Naive B cell (primary cell): ENCODE measurements at places on chromosomes 13 and 19.

DNA sequence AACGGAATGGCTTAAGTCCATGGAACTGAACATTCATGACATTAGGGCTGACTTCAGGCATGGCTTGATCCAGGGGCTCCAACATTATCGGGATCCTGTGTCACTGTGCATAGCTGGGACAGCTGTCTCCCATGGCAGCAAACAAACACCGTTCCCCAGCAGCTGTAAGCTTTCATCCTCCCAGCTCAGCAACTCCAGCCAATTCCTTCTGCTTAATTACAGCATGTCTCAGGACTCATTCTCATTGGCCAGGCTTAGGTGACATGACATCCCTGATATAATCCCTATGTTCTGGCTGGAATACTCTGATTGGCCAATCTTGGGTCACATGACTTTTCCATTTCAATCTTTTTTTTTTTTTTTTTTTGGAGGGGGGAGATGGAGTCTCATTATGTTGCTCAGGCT, 10.9 kb upstream of the TLE5 start:
- DNase-seq = no peak

GRCh38 chr19:11942843-11943108, 17.9 kb downstream of the ZNF700 start:
- no peak for DNase-seq

DNA sequence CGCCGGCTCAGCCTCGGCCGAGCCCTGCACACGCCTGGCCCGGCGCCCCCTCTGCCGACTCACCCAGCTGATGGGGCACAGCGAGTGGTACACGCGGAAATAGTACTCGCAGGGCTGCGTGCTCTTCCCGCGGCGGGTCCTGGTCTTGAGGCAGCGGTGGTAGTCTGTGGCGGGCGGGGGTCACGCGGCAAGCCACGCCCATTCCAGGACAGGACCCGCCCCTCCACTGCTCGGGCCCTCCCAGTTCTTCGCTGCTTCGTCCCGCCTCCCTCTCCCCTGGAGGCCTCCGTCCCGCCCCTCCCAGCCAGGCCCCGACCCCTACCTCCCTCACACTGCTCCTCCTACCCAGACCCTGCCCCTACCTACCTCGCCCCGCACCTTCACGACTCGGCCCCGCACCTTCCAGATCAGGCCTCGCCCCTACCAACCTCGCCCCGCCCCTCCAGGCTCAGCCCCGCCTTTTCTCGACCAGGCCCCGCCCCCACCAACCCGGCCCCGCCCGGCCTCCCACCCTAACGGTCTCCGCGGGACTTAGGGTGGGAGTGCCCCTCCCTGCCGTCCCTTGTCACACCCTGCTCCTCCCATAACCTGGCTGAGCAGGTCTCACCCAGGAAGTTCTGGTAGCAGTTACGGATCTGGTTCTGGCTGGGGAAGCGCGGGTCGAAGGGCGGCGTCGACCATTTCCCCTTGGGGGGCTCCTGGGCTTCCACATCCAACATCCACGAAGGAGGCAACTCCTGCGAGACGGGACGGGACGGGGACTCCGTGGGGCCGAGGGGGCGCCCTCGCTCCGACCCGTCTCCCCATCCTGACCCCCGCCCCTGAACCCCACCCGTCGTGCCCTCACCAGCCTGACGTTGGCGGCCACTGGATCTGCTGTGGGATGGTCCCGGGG, 469 bp downstream of the COX6B2 start:
- peak; percentile 51 for DNase-seq

DNA sequence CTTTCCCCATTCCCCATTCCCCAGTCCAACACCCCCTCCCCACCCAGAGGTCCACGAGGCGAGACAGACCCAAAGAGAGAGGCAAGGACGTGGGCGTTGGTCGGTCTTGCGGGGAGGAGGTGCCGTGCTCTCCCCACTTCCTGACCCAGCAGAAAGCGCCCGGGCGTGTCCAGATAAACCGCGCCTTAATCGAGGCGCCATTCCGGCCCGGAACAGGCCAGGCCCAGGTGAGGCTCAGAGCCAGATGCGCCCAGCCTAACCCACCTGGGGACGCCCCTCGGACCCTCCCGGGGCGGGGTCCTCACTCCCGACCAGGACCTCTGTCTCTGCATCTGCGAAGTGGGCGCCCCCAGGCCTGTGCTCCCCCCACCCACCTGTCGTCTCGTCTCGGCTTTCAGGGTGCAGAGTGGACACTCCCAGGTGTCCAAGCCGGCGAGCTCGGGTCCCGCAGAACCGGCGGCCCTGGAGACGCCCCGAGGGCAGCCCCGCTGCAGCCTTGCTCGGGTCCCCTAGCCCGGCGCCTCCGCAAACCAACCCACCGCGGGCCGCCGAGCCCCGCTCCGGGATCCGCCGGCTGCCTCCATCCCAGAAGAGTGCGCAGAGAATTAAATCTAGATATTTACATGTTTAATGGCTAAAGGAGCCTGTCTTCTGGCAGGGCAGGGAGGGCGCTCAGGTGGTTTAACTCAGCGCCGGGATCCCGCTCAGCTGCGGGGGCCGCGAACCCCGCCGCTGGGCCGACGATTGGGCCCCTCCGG, 5.0 kb upstream of the ONECUT3 start:
- DNase-seq = peak; percentile 44

DNA sequence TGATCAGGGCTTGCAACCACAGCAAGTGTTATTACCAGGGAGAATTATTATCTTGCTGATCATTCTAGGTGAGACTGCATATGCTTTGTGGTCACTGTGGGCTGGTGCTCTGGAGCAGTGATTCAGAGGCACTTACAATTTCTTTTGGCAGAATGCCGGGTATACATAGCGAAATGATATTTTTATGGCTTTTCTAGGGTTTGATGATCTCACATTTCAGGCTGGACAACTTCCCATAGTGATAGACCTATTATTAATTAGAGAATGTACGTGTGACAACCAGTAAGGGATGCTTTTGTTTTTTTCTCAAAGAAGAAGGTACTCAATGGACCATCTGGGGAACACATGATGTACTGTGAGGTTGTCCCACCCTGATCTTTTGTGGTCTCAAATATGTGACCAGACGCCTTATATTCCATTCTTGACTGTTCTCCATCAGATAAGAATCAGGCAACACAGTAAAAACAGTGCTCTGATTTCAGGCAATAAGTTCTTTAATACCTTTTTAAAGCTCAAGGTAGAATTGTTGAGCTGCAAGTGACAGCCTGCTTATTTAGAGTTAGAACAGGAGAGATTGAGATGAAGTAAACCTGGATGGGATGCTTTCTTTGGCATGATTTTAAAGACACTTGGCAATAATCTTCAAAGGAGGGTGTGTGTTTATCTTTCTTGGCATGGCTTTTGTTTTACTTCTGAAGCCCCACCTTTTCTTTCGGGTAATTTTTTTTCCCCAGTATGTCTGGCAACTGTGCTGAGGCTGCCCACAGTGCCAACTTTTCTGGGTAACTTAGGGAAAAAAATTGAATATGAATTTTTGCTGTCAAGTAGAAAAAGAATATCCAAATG, 27.4 kb upstream of the SCEL start:
- no peak for DNase-seq

GRCh38 chr13:66577358-66577757, 652.8 kb downstream of the PCDH9 start:
- DNase-seq = no peak

- DNase-seq = no peak
Measured at GRCh38 chr19:48354332-48354992, 9.3 kb downstream of the TMEM143 start.

GRCh38 chr19:53915000-53915399, 5.9 kb downstream of the CACNG7 start:
- no peak for DNase-seq

GRCh38 chr19:15288146-15288963, 44.0 kb downstream of the BRD4 start:
- peak; percentile 79 for DNase-seq

GRCh38 chr13:73059460-73060250, 850 bp downstream of the KLF5 start:
- peak; percentile 33 for DNase-seq

DNA sequence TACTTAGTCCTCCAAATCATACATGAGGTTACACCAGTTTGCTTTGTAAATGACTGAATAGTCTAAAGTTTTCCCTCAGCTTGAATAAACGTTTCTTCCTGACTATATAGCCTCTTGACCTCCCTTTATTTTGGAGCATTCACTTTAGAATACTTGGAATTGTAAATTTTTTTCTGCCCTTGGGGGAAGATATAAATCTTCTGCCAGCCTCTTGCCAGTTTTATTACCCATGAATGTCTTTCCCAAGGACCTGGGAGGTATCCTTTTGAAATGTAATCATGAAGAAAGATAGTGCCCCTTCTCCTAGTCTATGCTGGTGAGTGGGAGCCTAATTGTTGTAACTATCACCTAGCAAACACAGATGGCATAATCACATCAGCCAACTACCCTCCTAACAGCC, 2033.9 kb upstream of the PCDH20 start:
- no peak for DNase-seq

DNA sequence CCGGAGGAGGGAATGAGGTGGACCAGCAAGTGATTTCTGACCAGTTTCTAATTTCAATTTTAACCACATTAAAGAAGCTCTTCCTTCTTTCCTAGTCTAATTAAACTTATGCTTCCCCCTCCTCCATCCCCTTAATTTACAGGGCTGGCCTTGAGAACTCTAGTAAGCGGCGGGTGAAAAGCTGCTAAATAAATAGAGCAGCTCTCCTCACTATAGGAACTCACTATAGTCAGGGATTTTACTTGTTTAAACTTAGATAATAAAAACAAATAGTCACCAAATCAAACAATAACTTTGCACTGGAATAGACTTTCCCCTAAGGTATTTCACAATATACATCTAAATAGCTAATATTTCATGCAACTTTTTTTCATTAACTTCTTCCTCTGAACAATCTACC, 1838.2 kb upstream of the PRR20A start:
- no peak for DNase-seq

GRCh38 chr13:34416971-34417380, 525.1 kb upstream of the NBEA start:
- no peak for DNase-seq

- DNase-seq = no peak
Measured at GRCh38 chr13:30739761-30740642, 4.7 kb downstream of the ALOX5AP start.

DNA sequence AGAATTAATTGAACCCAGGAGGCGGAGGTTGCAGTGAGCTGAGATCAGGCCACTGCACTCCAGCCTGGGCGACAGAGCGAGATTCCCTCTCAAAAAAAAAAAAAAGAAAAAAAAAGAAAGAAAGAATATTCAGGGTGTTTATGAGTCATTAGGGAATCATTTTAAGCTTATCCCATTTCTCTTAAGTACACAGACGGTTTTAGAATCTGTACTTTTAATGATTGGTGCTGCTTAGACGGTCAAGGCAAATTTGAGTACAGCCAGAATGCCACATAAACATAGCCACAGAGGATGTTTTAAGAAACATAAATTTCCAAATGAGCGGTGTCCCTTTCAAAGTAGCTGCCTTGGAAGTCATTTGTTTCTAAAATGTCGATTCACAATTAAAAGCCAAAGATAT, 2.6 kb downstream of the SPRYD7 start:
- no peak for DNase-seq

- DNase-seq = no peak
Measured at GRCh38 chr13:50670847-50671496, 172.5 kb downstream of the DLEU7 start.

GRCh38 chr13:97849305-97849704, 104.2 kb upstream of the IPO5 start:
- no peak for DNase-seq

- no peak for DNase-seq
Measured at GRCh38 chr13:71624653-71625600, 242.1 kb downstream of the DACH1 start.

DNA sequence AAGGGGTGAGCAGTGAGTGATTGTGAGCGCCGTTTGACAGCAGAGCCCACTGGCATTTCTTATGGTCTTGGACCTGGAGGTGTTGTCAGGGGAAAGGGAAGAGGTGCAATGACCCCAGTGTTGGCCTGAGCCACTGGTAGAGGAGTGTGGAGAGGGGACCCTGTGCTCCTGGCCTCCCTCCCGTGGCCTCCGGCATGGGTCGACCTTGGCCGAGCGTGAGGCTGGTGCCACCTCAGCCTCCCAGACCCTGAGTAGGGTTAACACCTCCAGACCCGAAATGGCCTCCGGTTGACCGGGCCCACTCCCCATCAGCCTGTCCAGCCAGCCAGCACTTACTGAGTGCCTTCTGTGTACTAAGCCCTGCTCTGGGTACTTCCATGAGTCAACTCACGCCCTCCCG, 6.5 kb downstream of the TRAPPC5 start:
- DNase-seq = no peak

- no peak for DNase-seq
Measured at GRCh38 chr19:31470229-31470939, 121.1 kb upstream of the TSHZ3 start.

GRCh38 chr19:48819366-48819816, 8.6 kb upstream of the BCAT2 start:
- no peak for DNase-seq

- no peak for DNase-seq
Measured at GRCh38 chr13:85529218-85529594, 270.0 kb downstream of the SLITRK6 start.

GRCh38 chr19:11570039-11570462, 7.4 kb downstream of the ACP5 start:
- no peak for DNase-seq

- no peak for DNase-seq
Measured at GRCh38 chr13:43652760-43653159, 134.0 kb downstream of the ENOX1 start.

- no peak for DNase-seq
Measured at GRCh38 chr13:112118451-112119064, 51.6 kb downstream of the SOX1 start.

- no peak for DNase-seq
Measured at GRCh38 chr19:35816262-35816661, 3.6 kb upstream of the PRODH2 start.

GRCh38 chr13:78598116-78598781, 5.1 kb downstream of the POU4F1 start:
- no peak for DNase-seq

GRCh38 chr19:918481-919198, 1.5 kb downstream of the KISS1R start:
- no peak for DNase-seq

DNA sequence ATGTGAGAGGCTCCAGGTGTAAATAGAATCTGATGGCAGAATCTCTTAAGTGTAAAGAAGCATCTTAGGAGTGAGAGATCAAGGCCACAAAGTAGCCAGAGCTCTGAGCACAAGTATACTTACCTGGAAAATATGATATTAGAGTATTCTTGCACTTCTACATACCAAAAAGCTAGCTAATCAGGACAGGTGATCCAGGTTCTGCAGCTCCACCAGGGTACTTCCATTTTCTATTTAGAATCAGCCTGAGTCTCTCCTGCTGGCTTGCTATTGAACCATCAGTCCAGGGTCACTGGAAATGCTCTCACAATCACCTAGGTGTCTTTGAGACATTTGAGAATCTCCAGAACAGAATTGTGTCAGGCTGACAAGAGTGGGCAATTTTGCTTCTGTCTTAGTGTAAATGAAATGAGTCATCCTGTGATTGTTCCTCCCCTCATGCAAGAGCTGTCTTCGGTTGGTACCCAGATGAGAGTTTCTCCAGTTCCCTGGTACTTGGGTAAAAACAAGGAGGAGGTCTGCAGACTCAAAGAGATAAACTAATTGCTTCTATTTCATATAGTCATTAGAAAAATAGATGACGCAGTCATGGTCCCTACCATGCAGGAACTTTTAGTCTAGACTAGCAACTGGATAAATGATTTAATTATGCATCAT, 14.6 kb downstream of the ZNF254 start:
- no peak for DNase-seq
